Activated T-helper 1 cell treated with anti-CD3 and anti-CD28 coated beads, Interleukin-2, amount 50 U/mL, for 16 hours (primary cell): ENCODE measurements at places on chromosomes 5 and 9.
A peak's percentile ranks its signal among the peaks of the same experiment; 100 is the strongest.

- DNase-seq = no peak
Observed at GRCh38 chr5:124742983-124743601, 3.3 kb downstream of the ZNF608 start.

GRCh38 chr9:16193066-16193465, 640.2 kb downstream of the CCDC171 start:
- no peak for DNase-seq

DNA sequence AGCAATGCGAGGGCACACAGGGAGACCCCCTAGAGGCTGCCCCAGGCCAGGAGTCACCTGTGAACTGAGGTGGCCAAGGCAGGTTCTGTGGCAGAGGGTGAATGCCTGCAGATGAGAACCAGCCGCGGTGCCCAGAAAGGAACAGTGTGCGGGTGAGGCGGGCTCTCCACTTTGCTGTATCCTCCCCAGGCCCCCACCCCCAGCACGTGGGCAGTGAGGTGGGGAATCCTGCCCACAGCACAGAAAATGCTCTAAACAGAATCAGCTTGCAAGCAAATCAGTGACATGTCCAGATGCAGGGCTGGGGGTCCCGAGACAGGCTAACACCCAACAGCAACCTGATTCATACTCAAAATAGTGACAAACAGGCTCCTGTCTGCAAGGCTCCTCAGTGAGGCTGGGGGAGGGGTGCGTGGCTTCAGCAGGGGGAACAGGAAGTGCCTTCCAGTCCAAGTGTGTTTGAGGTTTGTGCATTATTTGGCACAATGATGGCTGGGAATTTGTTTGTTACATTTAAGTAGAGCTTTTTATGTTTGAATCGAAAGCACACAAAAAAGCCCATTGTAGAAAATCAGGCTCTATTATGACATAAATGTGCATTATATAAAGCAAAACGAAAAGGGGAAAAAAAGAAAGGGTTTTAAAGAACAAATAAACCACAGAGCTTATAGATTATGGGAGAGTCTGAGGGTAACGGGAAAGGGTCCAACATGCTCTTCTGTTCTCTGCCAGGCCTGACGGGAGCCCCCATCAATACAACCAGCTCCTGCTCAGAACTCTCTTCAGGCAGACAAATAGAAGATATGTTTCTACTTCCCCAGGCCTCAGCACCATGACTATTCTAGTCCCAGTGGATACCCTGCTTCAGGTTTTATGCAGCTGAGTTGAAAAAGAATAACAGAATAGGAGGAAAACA, 201.3 kb downstream of the HSD17B3 start:
- DNase-seq = no peak

DNA sequence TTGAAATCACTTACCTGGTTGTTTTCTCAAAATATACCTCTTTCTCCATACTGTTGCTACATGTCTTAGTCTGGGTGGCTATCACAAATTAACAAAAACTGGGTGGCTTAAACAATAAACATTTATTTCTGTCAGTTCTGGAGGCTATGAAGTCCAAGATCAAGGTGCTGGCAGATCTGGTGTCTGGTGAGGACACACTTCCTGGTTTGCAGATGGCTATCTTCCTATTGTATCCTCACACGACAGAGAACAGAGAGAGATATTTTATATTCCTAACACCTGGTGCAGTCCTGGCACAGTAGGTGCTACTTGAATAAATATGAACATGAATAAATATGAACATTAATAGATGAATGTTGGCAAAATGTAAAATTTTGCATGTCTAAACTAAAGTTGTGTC, 164.3 kb upstream of the ACOT12 start:
- DNase-seq = no peak

GRCh38 chr5:133930061-133930812, 38.2 kb downstream of the C5orf15 start:
- peak; percentile 42 for DNase-seq

GRCh38 chr9:32581512-32582143, 8.7 kb upstream of the NDUFB6 start:
- DNase-seq = no peak

GRCh38 chr9:136947955-136948510, 3.0 kb downstream of the C8G start:
- no peak for DNase-seq

- no peak for DNase-seq
Observed at GRCh38 chr5:34502581-34502980, 153.5 kb upstream of the RAI14 start.
